ENCODE measurements at places on chromosomes 7 and 10.

GRCh38 chr10:33418301-33418700, 83.8 kb upstream of the NRP1 start:
- no peak for DNase-seq

- no peak for DNase-seq
These were observed 784.4 kb upstream of the CELF2 start for GRCh38 chr10:10233229-10233628.

GRCh38 chr10:30215623-30216022, 133.5 kb downstream of the MTPAP start:
- no peak for DNase-seq

DNA sequence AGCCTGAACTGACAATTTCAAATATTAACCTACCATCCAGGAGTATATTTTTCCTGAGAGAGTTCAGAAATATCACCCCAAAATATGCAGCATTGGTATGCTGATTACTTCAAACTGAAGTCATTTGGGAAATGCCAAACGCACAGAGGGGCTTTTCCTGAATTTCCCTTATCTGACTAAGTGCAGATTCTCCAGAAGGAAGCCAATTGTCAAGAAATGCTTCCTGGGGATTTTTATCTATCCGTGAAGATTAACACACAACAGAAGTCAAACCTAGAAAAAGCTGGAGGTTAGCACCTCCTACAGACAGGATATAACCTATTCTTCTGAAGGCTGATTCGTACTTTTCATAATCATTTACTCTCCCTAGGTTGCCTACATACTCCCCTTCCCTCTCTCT, 91.0 kb downstream of the AKR1D1 start:
- DNase-seq = no peak

GRCh38 chr7:24932815-24933214, 47.2 kb downstream of the OSBPL3 start:
- no peak for DNase-seq

GRCh38 chr10:112376396-112376790, 2.5 kb downstream of the ACSL5 start:
- no peak for DNase-seq

DNA sequence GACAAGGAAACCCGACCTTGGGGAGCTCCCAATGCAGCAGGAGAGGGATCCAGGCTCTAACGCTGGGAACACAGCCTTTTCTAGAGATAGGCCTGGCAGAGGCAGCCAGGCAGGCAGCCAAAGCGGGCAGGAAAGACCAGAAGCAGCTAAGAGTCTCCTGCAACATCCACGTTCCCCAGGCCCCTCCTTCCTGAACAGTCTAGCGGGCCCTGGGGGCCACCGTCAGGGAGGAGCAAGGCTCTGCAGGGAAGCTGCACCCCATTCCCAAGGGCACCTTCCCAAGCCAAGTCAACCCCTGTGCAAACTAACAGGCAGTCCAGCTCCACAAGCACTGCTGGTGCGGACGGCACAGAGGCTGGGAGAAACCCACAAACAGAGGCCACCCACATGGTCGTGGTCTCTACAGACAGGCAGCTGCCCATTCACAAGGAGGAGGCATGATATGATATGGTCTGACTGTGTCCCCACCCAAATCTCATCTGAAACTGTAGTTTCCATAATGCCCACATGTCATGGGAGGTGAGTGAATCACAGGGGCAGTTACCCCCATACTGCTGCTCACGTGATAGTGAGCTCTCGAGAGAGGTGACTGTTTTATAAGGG, 115.7 kb downstream of the MAD1L1 start:
- no peak for DNase-seq

- DNase-seq = no peak
These were observed 90.5 kb upstream of the PHYHIPL start for GRCh38 chr10:59085711-59086502.

DNA sequence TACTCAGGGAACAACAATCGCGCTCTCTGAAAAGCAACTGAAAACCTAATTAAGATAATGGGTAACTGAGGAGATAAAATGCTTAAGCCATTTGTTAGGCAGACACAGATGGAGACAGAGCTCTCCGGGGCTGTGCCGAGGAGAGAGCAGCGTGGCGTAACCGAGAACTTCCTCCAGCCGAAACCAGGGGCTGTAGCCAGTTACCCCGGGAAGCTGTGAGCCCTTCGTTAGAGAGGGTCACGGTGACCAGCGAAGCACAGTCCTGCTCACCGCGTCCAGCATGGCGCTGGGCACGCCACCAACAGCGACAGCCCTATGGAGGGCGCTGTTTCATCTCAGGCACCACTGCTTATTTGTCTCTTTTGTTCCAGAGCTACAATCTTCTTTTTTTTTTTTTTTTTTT, 16.1 kb downstream of the PAPOLB start:
- no peak for DNase-seq

DNA sequence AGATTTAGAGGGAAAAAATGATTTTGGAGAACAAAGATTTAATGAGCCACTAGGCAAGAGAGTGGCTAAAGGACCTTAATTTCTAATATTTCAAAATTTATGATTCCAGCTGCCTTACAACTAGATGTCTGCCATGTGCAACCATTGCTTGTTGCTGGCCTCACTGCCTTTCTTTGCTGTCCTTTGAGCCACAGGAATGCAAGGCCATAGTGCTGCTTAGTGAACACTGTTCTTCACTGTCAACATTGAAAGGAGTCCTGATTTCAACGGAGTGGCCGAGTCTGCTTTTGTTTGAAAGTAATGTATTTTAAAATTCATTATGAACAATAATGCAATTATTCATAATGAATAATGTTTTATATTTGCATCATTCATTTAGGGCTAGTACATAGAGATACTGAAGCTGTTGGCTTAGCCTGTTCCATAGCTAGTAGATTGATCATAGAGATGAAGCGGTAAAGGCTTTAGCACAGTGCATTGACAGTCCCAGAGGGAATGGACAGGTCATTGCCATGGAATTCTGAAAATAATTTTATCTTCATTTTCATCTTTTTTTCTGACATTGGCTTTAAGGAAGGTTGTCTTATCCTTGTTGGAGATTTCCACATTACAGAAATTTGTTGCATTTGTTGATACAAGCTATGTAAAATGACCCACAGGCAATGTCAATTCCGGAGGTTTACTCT, 544.1 kb downstream of the AUTS2 start:
- no peak for DNase-seq

DNA sequence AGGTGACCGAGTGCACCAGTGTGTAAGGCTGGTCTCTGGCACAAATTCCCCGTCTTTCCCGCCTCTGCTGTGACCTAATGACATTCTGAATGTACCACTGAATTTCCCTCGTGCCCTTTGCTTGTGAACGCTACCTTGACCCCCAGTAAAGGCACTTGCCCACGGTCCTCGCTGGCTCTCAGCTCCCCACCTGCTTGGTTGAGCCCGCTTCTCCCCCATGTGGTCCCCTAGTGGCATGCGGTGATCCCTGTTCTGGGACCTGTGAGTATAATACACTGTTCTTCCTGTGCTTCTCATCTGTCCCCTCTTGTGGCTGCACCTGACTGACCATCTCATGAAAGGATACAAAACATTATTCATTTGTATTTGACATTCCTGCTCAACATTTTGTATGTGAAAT, 495.7 kb downstream of the INHBA start:
- DNase-seq = no peak

DNA sequence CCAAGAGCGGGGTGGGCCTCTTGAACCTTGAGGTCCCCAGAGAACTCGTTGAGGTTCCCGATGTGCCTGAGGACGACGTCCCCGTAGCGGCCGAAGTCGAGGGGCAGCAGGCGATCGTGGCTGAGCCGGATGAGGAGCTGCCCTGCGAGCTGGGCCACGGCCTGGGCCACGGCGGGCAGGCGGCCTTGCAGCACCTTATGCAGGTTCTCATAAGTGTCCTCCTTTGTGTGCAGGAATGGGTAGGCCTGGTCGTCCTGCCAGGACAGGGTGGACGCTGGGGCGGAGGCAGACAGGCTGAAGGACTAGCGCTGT, 14.2 kb downstream of the TFR2 start:
- DNase-seq = no peak

DNA sequence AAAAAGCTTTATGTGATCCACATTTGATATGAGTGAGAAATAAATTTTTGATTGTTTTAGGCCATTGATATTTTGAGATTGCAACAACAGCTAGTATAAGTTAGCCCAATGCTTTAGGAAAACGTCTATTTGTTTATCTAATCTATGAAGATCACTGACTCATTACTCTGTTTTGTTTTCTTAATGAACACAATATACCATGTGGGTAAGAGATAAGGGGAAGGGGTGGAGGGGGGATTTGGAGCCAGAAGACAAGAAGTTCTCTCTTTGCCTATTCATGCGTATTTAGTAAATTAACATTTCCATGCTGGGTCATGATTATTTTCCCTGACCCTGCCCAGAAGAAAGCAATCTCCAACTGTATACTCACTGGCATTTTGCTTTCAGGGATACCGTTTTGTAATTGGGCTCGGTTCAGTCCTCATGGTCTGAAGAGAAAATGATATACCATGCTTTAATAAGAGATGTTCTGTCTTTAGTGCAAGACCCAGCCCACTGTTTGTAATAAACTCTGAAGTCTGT, 359.5 kb upstream of the NPSR1 start:
- DNase-seq = no peak

DNA sequence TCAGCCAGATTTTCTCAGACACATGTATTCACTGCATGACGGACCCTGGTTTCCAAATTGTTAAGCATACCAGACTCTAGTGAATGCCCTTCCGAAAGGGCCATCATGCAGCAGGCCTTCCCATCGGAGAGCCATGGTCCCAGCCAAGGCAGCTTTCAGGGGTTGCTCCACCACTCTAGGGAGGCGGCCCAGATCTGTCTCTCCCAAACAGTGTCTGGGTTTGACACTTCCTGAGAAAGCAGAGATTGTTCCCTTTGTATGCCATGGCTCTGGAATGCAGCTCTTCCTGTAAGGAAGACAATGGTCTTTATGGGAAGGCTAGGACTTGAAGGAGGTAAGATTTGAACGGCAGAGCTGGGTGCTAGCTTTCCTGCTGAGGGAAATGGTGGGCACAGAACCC, 178.8 kb upstream of the BMPER start:
- no peak for DNase-seq

GRCh38 chr7:89311886-89312285, 516.3 kb upstream of the TEX47 start:
- no peak for DNase-seq

GRCh38 chr10:3948843-3949242, 163.8 kb upstream of the KLF6 start:
- peak; percentile 55 for DNase-seq

GRCh38 chr10:974038-974784, 14.0 kb upstream of the GTPBP4 start:
- no peak for DNase-seq
